Spinal cord (tissue), 10 donors: ENCODE measurements at places on chromosomes 12 and 14.

DNA sequence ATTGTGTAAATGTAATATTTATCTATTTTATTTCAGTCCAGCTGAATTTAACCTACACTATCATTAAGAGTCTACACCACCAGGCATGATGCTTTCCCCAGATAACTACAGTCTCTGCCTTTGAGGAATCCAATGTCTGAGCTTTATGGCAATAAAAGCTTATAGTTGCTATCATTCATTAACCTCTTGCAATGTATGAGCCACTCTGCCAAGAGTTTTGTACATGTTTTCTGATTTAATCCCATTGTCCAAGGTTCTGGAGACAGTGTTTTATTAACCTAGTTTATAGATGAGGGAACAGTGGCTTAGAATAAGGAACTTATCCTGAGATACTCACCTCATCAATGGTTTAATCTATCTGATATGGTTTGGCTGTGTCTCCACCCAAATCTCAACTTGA lies 17.1 kb upstream of the KITLG start:
- DNase-seq: no peak

GRCh38 chr12:3014641-3015040 lies 55.4 kb downstream of the TEAD4 start:
- no peak for DNase-seq

- no peak for DNase-seq
Observed at GRCh38 chr14:103220982-103221641, 97.9 kb downstream of the TNFAIP2 start.

GRCh38 chr14:90603336-90603735 lies 206.5 kb downstream of the CALM1 start:
- no peak for DNase-seq

DNA sequence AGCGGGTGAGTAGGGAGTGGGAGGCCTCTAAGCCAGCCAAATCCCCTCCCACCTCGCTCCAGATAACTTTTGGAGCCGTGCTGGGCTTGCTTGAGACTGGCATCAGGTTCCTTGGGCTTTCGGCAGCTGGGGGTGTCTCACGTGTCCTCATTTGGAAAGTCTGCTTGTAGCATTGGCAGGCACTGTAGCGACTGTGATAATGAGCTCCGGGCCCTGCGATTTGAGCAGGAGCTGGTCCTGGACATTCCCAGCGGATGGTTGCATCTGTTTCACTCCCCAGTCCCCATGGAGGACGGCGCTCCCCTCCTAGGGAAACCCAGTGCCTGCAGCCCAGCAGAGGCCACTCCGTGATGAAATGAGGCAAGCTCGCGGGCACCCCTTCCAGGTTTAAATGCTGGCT lies 49.4 kb downstream of the DGLUCY start:
- no peak for DNase-seq

GRCh38 chr12:95637471-95638155 lies 86.3 kb upstream of the USP44 start:
- peak; percentile 25 for DNase-seq

GRCh38 chr12:81261508-81262207 lies 183.8 kb downstream of the ACSS3 start:
- DNase-seq: no peak

GRCh38 chr14:51967521-51967920 lies 21.8 kb upstream of the RTRAF start:
- DNase-seq: no peak

GRCh38 chr12:73221836-73222235 lies 949.7 kb downstream of the TRHDE start:
- DNase-seq: no peak

GRCh38 chr14:88129306-88130056 lies 124.5 kb downstream of the GPR65 start:
- no peak for DNase-seq

DNA sequence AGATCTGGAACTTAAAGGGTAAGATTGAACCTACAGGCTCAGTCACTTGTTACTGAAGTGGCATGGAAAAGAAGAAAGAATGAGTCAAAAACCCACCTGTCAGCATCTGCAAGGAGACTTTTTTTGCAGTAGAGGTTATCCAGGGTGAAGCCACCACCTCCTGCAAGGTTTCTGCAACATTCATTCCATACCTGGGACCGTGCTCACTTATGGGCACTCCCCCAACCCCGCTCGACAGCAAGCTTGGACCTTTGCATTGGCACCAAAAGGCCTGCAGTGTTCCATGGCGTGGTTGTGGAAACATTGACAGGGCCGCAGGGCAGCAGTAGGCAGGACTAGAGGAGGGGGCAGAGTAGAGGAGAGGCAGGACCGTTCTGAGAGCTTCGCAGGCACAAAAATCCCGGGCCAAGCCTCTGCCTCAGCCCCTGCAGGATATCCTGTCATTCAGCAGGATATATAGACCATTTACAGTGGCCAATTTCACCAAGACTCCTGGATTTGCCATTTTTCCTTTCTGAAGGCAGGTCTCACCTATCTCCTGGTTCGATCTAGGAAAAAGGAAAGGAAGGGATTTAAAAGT lies at the start of gene STAB2:
TSS of gene STAB2 (plus strand) at position 483 of the 580 bp plus-strand sequence. CDS start 204 bp downstream, outside the sequence.
- no peak for DNase-seq

DNA sequence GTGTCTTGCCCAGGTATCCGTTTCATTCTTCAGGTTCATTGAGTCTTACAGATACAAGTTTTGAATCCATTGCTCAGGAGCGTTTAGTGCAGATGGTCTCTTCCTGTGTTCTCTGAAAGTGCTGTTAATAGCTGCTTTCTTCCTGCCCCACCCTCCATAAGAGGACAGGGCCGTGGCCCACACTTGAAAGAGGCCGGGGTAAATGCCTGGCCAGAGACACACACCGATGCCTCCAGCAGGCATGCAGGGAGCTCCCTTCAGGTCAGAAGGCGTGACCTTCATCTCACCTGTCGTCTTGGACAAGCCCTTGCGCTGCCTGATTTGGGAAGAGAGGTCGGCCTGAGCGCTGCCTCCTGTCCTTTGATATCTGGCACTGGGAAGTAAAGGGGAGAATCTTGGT lies 11.6 kb downstream of the PRKAB1 start:
- DNase-seq: no peak

DNA sequence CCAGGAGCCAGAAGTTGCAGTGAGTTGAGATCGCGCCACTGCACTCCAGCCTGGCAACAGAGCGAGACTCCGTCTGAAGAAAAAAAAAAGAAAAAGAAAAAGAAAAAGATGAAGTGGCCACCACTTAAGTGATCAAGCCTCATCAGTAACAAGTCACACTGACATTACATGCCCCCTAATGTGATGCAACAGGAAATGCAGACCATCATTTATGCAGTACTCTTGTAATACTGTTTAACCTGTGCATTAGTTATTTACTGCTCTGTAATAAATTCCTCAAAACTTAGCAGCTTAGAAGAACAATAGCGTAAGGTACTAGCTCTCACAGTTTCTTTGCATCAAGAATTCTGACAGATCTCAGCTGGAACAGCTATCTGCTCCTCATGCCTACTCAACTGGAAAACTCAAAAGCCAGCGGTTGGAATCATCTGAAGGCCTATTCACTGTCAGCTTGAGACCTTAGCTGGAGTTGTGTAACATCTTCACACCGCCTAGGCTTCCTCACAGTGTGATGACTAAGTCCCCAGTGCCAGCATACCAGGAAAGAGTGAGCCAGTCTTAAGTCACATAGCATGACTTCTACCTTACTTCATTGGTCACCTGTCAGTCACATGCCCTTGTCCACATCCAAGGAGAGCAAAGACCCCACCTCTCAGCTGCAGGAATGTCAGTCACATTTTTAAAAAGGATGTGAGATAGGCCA lies 31.5 kb downstream of the EPS8 start:
- DNase-seq: no peak

DNA sequence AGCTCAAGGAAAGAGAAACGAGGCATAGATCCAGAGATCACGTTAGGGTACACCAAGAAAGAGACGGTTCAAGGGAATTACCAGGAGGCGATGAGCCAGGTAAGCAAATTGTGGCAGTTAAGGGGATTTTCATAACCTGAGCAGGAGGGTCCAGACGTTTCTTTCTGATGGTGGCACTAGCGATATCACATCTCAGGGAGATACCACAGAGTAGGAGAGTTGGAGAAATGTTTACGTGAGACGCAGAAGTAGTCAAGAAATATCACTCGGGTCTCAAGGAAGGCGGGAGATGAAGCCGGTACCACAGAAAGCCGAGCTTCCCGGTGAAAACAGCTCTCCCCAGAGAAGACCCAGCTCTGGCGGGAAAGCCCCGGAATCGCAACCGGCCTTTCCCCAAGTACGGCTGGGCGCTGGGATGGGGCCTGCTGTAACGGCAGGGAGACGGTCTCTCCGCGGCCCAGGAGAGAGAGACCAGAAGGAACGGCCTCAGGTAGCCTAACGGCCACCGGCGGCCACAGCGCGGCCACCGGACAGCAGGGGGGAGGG lies 485 bp downstream of the SENP1 start:
- no peak for DNase-seq

DNA sequence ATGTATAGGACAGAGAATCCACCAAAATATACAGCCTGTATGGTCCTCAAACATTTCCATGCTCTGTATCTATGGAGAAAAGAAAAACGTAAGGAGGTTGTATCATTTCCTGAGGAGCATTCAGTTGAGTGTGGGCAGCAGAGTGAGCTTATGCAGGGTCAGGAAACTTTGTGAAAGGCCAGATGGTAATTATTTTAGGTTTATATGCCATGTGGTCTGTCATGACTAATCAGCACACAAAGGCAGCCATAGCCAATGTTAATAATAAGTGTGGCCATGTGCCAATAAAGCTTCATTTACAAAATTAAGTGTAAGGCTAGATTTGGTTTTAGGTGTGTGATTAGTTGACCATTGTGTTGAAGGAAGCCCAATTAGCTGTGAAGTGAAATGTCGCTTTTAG lies 33.2 kb upstream of the A2M start:
- DNase-seq: no peak

DNA sequence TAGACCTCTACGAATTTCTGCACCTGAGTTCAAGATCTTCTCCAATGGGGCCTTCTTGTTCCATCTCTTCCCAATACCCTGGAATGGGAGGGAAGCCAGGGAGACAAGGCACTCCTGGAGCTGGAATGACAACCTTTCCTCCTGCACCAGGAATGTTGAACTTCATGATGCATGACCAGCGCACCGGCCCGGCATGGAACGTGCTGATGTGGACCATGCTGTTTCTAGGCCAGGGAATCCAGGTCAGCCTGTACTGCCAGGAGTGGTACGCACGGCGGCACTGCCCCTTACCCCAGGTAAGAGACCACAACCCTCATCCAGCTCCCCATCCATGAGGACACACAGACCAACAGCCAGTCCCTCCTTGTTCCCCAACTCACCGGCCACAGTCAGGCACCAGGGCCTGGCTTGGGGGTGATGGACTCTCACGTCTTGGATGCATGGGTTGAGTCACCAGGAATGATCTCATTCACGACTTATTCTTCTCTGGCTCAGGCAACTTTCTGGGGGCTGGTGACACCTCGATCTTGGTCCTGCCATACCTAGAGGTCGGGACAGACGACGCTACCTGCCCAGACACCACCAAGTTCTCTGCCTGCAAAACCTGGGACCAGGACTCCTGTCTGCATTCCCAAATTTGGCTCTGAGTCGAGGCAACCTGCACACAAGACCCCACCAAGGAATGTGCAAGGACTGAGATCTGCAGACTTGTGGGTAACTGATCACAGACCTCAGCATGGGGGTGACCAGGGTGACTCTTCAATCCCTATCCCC lies 20.5 kb downstream of the SOAT2 start:
- DNase-seq: no peak

DNA sequence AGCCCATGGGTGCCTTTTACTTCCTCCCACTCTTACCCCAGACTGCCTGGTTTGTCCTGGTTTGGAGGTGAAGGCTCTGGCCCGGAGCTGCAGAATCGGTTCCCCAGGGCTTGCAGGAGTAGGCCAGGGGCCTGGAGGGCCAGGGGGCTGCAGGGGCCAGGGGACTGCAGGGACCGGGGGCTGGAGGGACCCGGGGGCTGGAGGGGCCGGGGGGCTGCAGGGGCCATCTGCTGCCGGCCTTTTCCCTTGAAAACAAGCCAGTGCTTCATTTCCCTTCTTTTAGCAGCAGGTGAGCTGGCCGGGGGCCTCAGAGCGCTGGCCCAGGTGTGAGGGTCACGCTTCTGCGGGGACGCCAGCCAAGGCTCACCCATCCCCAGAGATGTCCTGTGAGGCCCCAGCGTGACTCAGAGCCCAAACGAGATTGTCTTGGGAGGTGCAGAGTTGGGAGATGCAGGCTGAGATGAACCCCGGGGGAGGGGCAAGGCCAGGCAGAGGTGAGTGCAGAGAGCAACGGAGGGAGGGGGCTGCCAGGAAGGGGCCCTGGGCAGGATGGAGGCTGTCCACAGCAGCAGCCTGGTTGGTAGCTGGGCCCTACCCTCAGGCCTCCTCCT lies 154.9 kb downstream of the KIF26A start:
- no peak for DNase-seq

GRCh38 chr12:31518680-31519227 lies 72.2 kb downstream of the DENND5B start:
- DNase-seq: peak; percentile 84

- no peak for DNase-seq
Observed at GRCh38 chr14:27916326-27916725, 850.3 kb upstream of the FOXG1 start.

- no peak for DNase-seq
Observed at GRCh38 chr12:10205220-10205807, 7.4 kb upstream of the GABARAPL1 start.

- no peak for DNase-seq
Observed at GRCh38 chr12:120999191-121000120, 16.8 kb downstream of the C12orf43 start.

DNA sequence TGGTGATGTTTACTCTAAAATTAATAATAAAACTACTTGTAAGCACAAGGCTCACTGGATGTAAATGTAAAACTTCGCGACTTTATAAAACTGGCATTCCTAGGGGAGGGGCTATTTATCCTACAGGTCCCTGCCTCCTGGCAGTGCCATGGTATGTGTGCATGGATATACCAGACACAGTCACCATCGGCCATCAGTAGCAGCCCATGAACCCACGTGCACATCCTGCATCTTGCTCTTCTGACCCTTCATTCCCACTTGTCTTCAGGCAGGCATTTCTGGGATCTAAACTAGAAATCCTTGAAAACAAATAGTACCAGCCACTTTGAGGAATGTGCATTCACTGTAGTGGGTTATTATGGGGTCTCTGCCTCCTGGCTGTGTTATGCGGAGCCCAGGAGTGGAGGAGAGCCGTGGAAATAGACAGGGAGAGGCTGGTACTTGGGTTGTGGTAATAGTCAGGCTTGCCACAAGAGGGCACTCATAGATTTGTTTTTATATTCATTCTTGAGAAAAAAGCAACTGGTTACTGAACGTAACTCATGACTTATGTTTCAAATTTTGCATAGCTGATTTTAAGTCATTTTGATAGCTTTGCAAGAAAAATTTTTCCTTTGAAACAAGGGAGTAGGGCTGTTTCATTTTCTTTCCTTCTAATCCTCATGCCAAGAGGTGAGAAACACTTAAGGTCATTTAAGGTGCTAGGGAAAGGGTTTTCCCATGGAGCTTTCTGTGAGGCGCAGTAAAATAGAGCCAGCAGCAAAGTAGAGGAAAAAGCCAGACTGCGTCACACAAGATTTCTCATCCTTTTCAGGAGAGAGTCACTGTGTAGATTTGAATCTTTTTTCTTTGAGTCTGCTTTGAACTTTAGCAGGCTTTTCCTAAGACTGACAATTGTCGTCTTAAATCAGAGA lies 17.4 kb upstream of the GALNT16 start:
- DNase-seq: no peak

- no peak for DNase-seq
Observed at GRCh38 chr14:103395244-103395643, 10.0 kb downstream of the MARK3 start.
